ENCODE measurements at places on chromosomes 2 and 18.

GRCh38 chr18:31490387-31490786, 7.6 kb upstream of the DSG2 start:
- DNase-seq, result no peak

DNA sequence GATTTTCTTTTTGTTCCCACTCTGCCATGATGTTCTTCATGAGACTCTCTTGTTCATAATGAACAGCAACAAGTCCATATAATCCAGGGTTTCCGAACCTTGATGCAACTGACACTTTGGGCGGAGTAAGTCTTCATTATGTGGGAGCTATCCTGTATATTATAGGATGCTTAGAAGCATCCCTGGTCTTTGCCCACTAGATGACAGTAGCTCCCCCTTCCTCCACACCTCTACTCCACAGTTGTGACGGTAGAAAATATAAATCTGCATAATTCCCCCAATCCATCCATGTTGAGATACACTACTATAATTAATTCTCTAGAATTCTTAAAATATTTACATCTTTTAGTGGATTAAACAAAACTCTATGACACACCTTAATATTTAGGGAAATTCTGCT, 482.2 kb upstream of the CELF4 start:
- DNase-seq, result no peak

- no peak for DNase-seq
Observed at GRCh38 chr18:73212442-73212841, 344.7 kb upstream of the NETO1 start.

- no peak for DNase-seq
Observed at GRCh38 chr2:191010887-191011885, 2.8 kb downstream of the STAT1 start.

GRCh38 chr2:109046925-109047508, 58.0 kb upstream of the EDAR start:
- DNase-seq, result no peak

GRCh38 chr2:136052369-136053362, 65.3 kb downstream of the CXCR4 start:
- no peak for DNase-seq

- DNase-seq, result no peak
Observed at GRCh38 chr18:47689371-47689770, 241.1 kb downstream of the SMAD2 start.

- no peak for DNase-seq
Observed at GRCh38 chr2:65169760-65170136, 39.8 kb upstream of the RAB1A start.

DNA sequence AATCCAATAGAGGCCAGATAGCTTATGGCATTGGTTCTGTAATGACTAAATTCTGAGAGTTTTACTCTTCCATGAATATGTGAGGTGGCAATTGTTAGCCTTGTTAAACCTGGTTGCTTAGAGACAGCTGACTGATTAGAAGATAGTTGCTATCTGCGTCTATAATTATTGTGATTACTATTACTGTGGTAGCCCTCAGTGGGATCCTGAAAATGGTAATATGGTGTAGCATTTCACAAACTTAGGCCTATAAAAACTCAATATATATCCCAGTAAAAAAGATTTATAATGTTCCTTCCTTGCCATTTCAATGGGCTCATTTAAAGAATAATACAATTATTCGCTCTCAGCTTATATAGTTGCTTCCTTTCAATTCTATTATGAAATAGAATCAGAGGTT, 405.8 kb upstream of the CDH2 start:
- no peak for DNase-seq

- no peak for DNase-seq
Observed at GRCh38 chr2:63790491-63790890, 51.2 kb upstream of the UGP2 start.
